ENCODE measurements at places on chromosomes 12 and 14.

DNA sequence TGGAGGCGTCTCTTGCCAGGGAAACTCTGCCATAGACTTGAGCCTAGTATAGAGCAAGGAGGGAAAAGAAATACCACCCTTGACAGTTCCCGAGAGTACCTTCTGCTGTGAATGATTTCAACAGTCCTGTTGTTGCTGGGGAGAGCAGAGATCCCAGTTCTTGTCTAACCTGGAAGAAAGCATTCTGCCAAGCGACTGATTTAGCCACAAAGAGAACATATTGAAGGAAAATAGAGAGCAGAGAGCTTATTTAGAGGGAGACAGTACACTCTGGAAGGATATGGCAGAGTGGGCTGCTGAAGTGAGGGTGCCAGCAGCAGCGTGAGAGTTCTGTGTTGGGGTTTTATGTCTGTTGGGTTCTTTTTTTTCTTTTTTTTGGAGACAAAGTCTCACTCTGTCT lies 966.9 kb upstream of the TMEM132C start:
- DNase-seq = no peak

DNA sequence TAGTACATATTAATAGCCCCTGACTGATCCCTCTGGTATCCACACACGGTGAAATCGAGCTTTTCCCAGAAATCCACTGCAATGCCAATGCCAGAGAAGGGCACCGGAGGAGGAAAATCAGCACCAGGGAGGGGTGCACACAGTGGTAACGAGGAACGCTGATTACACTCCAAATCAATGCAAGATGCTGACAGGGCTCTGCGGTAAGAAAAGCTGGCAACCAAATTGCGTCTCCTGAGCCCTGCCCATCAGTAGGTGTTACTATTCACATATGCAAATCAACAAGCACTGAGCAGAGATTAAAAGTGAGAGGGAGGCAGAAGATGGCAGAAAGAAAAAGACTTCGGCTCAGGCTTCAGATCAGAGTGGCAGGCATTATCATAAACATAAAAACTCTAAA lies 159.1 kb downstream of the RPS29 start:
- DNase-seq = peak; percentile 40

DNA sequence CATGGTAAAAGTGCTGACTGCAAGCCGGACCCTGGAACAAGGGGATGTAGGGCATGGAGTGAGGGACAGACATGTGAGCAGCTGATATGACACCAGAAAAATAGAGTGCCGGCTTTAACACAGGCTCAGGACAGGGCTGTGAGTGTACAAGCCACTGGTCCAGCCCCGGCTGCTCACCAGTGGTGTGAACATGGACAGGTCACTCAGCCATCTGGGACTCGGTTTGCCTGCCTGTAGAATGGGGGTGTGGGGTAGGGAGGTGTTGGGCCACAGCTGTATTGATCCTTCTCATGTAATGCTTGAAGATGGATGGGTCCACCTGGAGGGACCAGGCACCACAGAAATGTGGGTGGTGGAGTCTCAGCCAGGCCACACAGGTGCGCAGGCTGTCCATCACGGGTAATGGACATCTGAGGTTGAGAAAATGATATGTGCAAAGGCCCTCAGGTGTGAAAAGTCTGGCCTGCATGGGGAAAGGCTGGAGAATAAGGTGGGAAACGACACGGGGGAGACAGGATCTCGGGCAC lies 10.6 kb upstream of the KRT74 start:
- DNase-seq = no peak

GRCh38 chr14:76580967-76581366 lies 180.3 kb upstream of the VASH1 start:
- no peak for DNase-seq

- no peak for DNase-seq
These were observed 23.5 kb downstream of the OTUB2 start for GRCh38 chr14:94049625-94050023.

- DNase-seq = no peak
These were observed 101.4 kb downstream of the PDZRN4 start for GRCh38 chr12:41289501-41289900.

- no peak for DNase-seq
These were observed 41.6 kb downstream of the LRRC9 start for GRCh38 chr14:59961518-59962062.

DNA sequence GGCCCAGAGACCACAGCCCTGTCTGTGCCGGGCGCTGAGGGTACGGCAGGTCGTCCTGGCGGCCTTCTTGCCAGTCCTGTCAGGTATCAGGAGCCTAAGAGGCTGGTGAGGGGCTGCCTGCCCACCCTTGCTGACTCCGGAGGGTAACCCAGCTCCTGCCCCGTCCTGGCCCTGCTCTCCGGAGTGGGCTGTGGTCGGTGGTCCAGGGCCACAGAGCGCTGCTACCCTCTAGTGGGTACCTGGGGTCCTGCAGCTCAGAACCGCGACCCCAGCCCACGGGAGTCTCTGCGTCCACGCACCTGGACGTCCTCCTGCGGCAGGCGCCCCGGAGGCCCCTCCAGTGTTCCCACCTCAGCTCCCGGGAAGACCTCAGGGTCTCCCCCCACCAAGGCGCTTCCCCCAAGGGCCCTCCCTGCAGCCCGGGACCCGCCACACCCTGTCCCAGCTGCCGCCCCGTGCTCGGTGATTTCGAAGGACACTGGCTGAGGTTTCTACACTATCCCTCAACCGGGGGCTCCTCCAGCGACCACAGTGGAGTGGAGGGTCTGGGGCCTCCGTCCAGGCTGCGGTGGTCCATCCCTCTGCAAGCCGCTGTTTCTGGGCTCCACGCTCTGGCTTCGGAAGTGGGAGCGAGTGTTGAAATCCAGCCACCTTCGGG lies 75.9 kb upstream of the FBRSL1 start:
- DNase-seq = no peak

- DNase-seq = no peak
These were observed 39.8 kb downstream of the GALNT9 start for GRCh38 chr12:132289356-132290202.

DNA sequence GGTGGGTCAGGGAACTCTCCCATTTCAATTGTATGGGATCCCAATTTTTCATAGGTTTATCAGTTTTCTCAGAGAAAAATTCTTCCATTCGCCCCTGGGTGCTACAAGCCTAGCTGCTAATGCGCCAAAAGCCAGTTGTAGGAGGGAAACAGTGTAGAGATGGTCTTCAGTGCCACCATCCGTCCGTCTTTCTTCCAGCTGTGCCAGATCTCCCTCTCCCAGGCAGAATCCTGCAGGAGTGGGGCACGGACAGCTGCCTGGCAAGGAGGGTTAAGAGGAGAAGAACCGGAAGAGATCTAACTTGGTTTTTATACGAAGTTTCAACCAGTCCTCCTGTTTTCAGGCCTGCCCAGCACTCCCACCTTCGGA lies 38.9 kb upstream of the FUT8 start:
- no peak for DNase-seq

GRCh38 chr14:51609251-51609954 lies 42.3 kb upstream of the FRMD6 start:
- no peak for DNase-seq

GRCh38 chr12:26378711-26379110 lies 183.3 kb downstream of the SSPN start:
- DNase-seq = no peak

DNA sequence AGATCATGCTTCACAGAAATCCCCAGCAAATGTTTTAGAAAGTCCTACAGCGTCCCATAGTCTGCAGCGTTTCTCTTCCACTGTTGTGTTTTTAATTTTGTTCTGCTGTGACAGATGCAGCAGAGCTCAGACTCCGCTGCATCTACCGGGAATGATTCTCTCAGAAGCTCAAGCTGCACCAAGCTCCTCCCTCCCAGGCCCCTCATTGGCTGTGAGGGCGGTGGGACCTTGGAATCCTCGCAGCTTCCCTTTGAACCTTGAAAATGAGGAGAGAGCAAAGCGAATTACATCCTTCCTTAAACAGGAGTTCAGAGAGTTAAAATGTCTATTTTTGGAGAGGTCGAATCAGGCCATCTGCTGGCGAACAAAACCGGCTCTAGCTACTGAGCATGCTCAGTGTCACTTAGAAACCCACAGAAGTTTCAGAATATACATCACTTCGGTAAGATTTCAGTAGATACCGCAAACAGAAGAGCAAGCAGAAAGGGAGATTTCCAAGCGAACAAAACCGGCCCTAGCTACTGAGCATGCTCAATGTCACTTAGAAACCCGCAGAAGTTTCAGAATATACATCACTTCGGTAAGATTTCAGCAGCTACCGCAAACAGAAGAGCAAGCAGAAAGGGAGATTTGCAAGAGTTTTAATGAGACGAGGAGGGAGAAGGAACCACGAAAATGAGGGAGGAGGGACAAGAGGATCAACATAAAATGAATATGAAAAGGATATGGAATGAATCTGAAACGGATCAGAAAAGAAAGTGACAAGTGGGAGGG lies at the start of gene ABCD2:
Gene ABCD2, minus strand, starts transcription at position 144 of the 774 bp plus-strand sequence. CDS start 188 bp downstream, outside the sequence.
- DNase-seq = peak; percentile 90

GRCh38 chr12:6444704-6445688 lies at the start of gene CD27:
TSS of gene CD27 (plus strand) at chr12:6444955. CDS start at chr12:6445096, 141 bp downstream.
- no peak for DNase-seq

DNA sequence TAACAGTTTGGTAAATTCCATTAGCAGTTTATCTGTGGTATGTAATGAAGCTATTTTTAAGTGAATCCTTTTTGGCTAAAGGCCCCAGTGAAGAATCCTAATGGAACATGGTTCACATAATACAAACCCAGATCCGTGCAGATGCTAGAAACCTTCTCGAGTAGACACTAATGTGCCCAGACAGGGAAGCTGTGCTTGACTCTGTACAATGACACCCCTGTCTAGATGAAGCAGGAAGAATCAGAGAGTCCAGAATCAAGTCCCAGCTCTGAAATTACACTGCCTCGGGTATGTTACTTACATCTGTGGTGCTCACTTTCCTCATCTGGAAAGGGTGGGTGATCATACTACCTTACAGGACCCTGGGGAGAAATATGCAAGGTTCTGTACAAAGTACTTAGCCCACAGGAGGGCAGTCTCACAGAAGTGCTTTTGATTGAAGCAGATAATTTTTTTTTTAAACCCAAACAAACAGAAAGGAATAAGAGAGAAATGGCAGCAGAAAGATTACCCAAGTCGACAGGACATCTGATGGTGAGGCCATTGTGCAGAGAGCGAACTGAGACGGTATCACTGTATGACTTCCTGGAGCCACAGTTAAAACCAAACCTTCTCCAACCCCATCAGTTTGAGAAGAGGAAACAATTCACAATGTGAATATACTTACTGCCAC lies 8.5 kb downstream of the CRACR2A start:
- no peak for DNase-seq

DNA sequence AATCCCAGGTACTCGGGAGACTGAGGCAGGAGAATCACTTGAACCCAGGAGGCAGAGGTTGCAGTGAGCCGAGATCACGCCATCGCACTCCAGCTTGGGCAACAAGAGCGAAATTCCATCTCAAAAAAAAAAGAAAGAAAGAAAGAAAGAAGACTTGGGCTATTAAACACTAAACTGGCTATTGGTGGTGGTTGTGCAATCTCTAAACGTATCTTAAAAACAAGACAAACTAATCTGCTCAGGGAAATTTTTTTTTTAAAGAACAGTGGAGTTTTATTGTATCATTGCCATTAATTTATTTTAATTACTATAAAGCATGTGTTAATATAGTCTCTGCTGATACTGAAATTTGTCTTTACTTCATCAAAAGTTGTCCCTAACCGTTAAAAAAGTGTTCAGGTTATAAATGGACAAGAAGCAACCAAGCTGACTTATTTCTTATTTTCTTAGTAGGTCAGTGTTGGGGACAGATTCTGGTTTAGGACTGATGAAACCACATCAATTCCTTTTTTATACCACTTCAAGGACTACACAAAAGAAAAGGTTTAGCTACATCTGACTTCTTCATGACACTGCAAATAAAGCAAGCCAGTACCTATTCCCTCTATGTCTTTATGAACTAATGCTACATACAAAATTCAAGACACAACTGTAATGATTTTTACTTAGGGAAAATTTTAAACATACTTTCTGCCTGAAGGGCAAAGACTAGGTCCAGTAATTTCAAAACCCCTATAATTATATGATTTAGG lies 68.7 kb upstream of the KRAS start:
- DNase-seq = no peak

- peak; percentile 89 for DNase-seq
These were observed 69.9 kb downstream of the RBM19 start for GRCh38 chr12:113896194-113896593.

- DNase-seq = peak; percentile 88
These were observed 119.8 kb downstream of the SINHCAF start for GRCh38 chr12:31206038-31206670.

- DNase-seq = no peak
These were observed 4.4 kb downstream of the MSRB3 start for GRCh38 chr12:65282840-65283239.

- DNase-seq = no peak
These were observed 64.7 kb downstream of the PPP2R5E start for GRCh38 chr14:63478437-63478852.

DNA sequence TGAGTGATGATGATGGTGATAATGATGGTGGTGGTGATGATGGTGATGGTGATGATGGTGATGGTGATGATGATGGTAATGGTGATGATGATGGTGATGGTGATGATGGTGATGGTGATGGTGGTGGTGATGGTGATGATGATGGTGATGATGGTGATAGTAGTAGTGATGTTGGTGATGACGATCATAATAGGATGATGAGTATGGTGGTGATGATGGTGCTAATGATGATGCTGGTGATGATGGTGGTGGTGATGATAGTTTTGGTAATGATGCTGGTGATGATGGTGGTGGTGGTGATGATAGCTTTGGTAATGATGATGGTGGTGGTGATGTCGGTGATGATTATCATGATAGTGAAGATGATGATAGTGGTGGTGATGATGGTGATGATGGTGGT lies 171.5 kb upstream of the SFSWAP start:
- DNase-seq = no peak

- no peak for DNase-seq
These were observed 15.6 kb downstream of the BRF1 start for GRCh38 chr14:105285174-105285573.

- no peak for DNase-seq
These were observed 870.8 kb downstream of the GALC start for GRCh38 chr14:87122166-87122565.

GRCh38 chr12:12872934-12873275 lies 18.5 kb upstream of the GPRC5A start:
- DNase-seq = no peak

- DNase-seq = no peak
These were observed 231.9 kb downstream of the TTC8 start for GRCh38 chr14:89056394-89056793.

- peak; percentile 83 for DNase-seq
These were observed 75.6 kb upstream of the FRMD6 start for GRCh38 chr14:51576117-51576430.

DNA sequence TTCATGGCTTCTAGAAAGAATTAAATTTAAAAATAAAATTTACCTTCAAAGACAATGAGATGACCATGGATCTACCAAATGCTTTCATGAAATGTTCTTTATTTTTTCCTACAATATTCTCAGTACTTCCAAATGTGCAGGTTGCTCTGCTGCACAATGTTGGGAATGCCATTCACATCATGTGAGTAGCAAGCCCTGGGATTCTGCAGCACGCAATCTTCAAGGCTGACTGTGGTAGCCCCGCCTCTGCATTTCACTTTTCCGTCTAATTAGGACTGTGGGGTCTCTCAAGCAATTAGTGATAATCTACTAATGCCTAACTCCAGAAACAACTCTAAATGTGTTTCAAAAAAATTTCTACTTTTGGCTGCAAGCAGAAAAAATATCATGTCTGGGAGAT lies 13.7 kb upstream of the NTN4 start:
- no peak for DNase-seq

GRCh38 chr12:117234441-117234840 lies 44.2 kb upstream of the FBXO21 start:
- DNase-seq = no peak

GRCh38 chr14:36583893-36584811 lies 1.7 kb upstream of the NKX2-8 start:
- DNase-seq = no peak
